Activated CD4-positive, CD25-positive, alpha-beta regulatory T cell treated with anti-CD3 and anti-CD28 coated beads, Interleukin-2, amount 50 U/mL, for 16 hours (primary cell): ENCODE measurements at places on chromosomes 12 and 14.

DNA sequence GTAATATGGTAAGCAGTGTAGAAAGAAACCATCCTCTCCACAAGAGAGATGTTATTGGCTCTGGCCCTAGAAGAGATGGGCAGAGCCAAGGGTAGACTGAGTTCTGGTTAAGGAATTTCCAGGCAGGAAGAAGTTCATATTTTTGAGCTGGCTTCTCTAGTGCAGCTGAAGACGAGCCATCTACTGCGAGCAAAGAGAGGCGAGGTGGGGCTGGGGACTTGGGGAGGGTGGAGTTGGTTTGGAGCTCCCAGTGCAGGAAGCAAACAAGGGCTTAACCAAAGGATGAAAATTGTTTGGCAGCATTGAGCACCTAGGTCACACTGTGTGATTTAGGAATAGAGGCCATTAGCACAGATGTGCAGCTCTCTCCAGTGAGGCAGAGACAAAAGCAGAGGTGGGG lies 239.6 kb downstream of the ZFP36L1 start:
- no peak for DNase-seq

DNA sequence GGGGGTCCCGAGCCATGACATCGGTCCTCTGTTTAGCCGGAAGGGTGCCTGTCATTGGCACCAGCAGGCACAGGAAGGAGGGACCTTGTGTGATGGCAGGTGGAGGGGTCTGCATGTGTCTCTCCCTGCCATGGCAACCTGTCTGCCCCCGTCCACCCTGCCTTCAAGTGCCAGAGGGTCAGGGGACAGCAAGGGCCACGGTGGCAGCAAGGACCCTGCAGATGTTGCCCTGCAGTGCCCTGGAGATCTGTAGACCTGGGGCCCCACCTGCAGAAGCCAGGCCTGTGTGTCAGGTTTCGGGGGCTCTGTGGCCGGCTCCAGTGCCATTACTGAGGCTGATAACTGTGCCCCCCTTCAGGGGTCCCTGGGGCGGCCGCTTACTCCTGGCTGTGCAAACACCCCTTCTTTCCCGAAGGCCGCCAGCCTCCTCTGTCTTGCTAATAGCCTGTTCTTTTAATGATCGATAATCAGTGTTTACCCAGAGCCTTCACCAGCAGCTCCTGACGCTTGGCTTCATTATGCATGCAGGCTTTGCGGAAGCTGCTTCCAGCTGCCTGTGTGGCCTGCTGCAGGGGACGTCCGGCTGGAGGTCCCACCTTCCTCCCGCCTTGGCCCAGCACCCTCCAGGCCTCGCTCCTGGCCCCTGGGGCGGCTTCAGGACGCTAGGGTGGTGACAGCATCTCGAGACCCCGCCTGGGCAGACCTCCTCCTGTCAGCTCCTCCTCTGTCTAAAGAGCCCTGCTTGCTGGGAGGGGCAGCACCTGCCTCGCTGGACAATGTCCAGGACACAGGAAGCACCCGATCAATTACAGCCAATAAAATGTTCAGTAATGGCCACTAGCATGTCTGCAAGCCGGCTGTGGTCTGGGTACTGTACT lies 153.0 kb downstream of the KIF26A start:
- DNase-seq: no peak

GRCh38 chr12:51388846-51389245 lies 2.4 kb downstream of the GALNT6 start:
- no peak for DNase-seq

DNA sequence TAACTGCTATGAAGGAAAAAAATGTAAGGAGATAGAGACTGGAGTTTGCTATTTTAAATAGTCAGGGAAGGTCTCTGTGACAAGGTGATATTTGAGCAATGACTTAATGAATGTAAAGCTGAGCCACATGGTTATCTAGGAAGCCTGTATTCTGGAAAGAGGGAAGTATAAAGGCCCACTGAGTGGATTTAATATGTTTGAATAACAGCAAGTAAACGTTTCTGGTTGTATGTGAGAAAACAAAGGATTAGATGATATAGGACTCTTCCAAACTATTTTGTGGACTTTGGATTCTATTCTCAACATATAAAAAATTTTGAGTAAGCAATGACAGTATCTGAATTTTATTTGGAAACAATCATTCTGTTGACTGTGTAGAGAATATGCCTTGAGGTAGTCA lies 5.2 kb downstream of the LRRIQ1 start:
- no peak for DNase-seq

GRCh38 chr12:6345319-6346091 lies 3.6 kb upstream of the TNFRSF1A start:
- no peak for DNase-seq

DNA sequence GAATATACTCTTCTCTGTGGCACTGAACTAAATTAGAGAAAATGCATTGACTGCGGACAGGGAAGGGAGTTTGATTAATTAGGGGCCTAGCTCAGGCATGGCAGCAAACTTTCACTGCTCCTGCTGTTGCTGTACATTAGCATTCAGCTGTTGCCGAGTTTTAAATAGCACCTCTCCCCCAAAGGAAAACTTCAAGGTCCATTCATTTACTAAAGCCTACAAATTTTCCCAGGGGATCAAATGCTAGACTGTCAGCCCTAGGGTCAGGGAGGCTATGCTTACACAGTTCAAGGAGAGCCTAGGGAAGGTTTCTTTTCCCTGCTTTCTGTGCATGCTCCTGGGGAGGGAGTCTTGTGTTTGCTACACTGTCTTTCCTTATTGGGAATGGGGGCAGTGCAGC lies 60.0 kb upstream of the GZMB start:
- DNase-seq: no peak

GRCh38 chr12:93536766-93537488 lies 35.5 kb upstream of the SOCS2 start:
- DNase-seq: no peak

DNA sequence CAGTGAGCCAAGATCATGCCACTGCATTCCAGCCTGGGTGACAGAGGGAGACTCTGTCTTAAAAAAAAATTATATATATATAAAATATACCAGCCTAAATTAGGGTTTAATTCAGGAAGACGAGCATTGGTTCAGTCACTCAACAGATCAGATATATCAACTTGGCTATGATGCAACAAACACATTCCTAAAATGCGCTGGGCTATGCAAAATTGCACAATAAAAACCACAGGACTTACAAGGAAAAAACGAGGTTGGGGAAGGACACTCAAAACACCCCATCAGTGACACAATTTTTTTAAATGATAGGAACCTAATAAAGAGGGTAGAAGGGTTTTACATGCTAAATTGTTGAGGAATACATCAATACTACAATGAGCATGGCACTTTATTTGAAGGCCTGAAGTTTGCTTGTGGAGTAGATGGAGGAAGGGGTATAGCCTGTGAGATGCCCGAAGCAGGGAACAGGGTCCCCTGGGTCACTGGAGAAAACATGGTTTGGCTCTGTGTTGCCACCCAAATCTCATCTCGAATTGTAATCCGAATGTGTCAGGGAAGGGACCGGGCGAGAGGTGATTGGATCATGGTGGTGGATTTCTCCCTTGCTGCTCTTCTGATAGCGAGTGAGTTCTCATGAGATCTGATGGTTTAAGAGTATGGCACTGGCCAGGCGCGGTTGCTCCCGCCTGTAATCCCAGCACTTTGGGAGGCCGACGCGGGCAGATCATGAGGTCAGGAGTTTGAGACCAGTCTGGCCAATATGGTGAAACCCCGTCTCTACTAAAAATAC lies 71.2 kb downstream of the TNFAIP2 start:
- no peak for DNase-seq
